ENCODE measurements at places on chromosomes 11 and 22. TPM values are rescaled to one million over a fixed set of nuclear protein-coding genes. Genes with fewer than 3 reads are reported as not detected.

DNA sequence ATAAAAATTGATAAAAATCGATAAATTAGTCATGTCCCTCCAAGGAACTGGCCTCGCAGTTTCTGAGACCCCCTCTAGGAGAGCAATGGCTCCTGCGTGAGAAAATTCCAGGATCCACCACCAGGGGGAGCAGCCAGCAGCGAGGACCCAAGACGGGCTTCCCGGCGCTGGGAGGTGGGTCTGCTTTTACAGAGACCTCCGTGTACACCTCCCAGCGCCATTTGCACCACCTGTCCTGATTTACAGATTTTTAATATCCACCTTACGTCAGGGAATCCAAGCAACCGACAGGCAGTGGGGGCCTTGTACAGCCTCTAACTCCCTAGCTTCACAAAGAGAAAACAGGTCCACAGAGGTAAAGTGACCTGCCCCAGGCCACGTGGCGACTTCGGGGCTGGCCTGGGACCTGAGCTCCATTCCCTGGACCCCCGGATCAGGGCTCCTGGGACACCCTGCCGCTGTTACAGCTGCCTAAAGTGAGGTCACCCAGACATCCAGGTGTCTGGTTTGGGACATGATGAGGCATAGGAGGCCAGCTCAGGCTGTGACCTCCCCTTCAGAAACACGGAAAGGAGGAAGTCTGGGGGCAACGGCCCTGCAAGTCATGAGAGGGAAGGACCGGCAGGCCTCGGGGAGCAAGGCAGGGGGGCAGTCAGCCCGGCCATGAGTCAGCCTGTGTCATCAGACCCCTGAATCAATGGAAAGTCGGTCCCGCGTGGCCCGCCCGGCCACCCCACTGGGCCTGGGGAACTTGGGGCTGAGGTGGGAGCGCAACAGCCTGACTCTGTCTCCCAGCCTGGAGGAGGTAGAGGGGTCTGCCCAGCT, 3.5 kb downstream of the OSM start:
- peak overlapping the region; percentile 38 for H3K4me3 ChIP-seq
- no peaks in the 10 kb centered on the region for H3K36me3 ChIP-seq
- H3K4me1 ChIP-seq = no peaks in the 10 kb centered on the region
- no peak overlapping the region for H3K27ac ChIP-seq

Gene CDC42BPG
- 43.3 TPM for total RNA-seq

DNA sequence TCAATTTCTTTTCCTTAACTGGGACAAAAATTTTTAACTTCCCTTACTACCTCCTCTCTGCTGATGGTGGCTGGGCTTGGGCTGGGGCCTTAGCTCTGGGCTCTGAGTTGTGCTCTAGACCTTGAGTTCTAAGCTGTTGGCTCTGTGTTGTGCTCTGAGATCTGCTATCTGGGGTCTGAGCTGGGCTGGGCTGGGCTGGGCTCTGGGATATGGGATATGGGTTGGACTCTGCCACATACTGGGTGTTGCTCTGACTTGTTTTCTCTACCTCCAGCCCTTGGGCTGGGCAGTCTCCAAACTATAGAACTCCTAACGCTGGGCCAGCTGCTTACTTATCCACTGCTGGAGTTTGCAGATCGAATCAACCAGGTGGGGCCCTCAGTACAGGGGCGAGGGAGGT, 41.9 kb downstream of the DNHD1 start:
- no peak overlapping the region for H3K27ac ChIP-seq
- no peak overlapping the region for H3K4me3 ChIP-seq
- H3K36me3 ChIP-seq = no peaks in the 10 kb centered on the region

- no peak for DNase-seq
- no peaks in the 10 kb centered on the region for H3K36me3 ChIP-seq
- no peak overlapping the region for H3K27ac ChIP-seq
- no peaks in the 10 kb centered on the region for H3K4me1 ChIP-seq
These were observed 1550.1 kb upstream of the TENM4 start for GRCh38 chr11:80990885-80991284.

DNA sequence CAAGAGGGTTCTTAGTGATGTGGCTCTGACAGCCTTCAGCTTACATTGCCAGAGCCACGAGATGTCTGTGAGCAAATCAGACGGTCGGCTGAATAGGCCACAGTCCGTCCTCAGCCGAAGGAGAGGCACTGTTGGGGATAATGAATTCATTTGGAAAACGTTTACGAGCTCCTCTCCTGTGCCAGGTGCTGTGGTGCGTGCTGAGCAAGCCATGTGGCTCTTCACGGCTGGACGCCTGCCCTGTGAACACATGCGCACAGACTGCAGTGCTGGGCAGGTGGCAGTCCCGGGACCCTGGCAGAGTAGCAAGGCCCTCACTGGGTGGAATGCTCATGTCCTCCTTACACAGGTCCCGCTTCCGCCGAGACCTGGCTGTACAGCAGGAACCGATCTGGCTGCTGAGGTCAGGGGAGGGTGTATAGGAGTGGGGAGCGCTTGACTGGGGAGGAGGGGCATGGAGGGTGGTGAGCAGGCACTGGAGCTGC, 6.8 kb downstream of the TBC1D22A start:
- H3K36me3 ChIP-seq = no peaks in the 10 kb centered on the region
- peak overlapping the region; percentile 59 for H3K27ac ChIP-seq
- DNase-seq = no peak
- H3K4me3 ChIP-seq = no peak overlapping the region

GRCh38 chr22:47057916-47058585, 295.6 kb downstream of the TBC1D22A start:
- H3K4me3 ChIP-seq = no peak overlapping the region
- H3K36me3 ChIP-seq = no peaks in the 10 kb centered on the region
- H3K27ac ChIP-seq = no peak overlapping the region
- no peak for DNase-seq
- no peaks in the 10 kb centered on the region for H3K27me3 ChIP-seq

DNA sequence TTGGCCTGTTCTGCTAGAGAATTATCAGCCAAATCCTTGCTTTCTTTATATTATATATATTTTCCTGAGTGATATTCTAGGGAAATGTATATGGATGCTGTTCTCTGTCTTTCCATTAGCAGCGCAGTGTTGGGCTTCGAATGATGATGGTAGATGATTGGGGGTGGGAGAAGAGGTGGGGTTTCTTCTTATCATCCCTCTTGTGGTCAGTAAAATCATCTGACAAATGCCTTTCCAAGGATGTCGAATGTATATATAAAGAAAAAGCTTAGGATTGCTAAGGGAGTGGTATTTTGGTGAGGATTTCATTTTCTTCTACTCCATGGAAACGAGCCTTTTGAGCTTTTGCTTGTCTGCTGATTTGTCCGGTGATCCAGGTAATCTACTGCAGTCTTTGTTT, 48.9 kb downstream of the ARHGEF12 start:
- H3K36me3 ChIP-seq = no peaks in the 10 kb centered on the region
- H3K27me3 ChIP-seq = no peaks in the 10 kb centered on the region
- no peak for DNase-seq
- H3K4me3 ChIP-seq = no peak overlapping the region

- DNase-seq = no peak
- no peaks in the 10 kb centered on the region for H3K36me3 ChIP-seq
- no peaks in the 10 kb centered on the region for H3K4me1 ChIP-seq
- no peak overlapping the region for H3K4me3 ChIP-seq
These were observed 44.0 kb upstream of the KLHL35 start for GRCh38 chr11:75476739-75477613.

Gene CNGA4
- total RNA-seq = 0.14 TPM

- no peaks in the 10 kb centered on the region for H3K27me3 ChIP-seq
- no peaks in the 10 kb centered on the region for H3K4me1 ChIP-seq
- H3K36me3 ChIP-seq = no peaks in the 10 kb centered on the region
- H3K4me3 ChIP-seq = no peak overlapping the region
These were observed 13.8 kb downstream of the TRIOBP start for GRCh38 chr22:37710675-37711074.

- H3K36me3 ChIP-seq = no peaks in the 10 kb centered on the region
- H3K27ac ChIP-seq = no peak overlapping the region
- DNase-seq = no peak
- H3K27me3 ChIP-seq = no peaks in the 10 kb centered on the region
- H3K4me3 ChIP-seq = no peak overlapping the region
These were observed 159.4 kb downstream of the CADM1 start for GRCh38 chr11:115344846-115345245.

GRCh38 chr11:126408901-126409619, 53.6 kb downstream of the ST3GAL4 start:
- H3K4me1 ChIP-seq = peaks cover 19% of the 10 kb centered on the region
- no peaks in the 10 kb centered on the region for H3K36me3 ChIP-seq
- no peak overlapping the region for H3K27ac ChIP-seq
- no peak for DNase-seq
- H3K27me3 ChIP-seq = no peaks in the 10 kb centered on the region

Gene FZD4
- 14.4 TPM for total RNA-seq

Gene CDCA5
- total RNA-seq = 1.9 TPM

Gene FOLR3
- not detected for total RNA-seq

- no peak for DNase-seq
- H3K4me1 ChIP-seq = no peaks in the 10 kb centered on the region
- H3K27me3 ChIP-seq = no peaks in the 10 kb centered on the region
- H3K27ac ChIP-seq = no peak overlapping the region
These were observed 298.2 kb downstream of the CTTN start for GRCh38 chr11:70696564-70696963.

Gene NRIP3
- not detected for total RNA-seq

Gene HBG1
- not detected for total RNA-seq

Gene TIMP3
- 158 TPM for total RNA-seq

DNA sequence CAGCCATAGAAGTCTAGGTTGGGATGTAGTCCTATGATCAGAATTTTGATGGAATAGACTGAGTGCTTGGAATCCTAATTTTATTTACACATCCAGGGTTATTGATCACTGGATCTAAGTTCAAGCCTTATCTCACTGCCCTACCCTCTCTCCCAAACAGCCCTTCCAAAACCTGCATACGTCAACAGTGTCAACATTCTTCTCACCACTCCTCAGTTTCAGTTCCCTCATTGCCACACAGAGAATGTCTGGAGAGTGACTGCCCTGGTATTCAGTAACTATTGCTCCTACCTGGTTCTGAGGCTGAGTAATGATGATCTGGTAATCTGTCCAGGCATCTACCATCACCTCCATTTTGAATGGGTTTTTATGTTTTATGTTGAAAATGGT, 60.0 kb downstream of the GLYATL1 start:
- H3K27ac ChIP-seq = no peak overlapping the region
- H3K27me3 ChIP-seq = no peaks in the 10 kb centered on the region
- H3K36me3 ChIP-seq = no peaks in the 10 kb centered on the region
- DNase-seq = no peak
- H3K4me1 ChIP-seq = peaks cover 4% of the 10 kb centered on the region

Gene TRPM5
- total RNA-seq = 3.7 TPM

Gene OR2AG1
- total RNA-seq = not detected

Gene OR52E4
- not detected for total RNA-seq

Gene RIN1
- total RNA-seq = 43.8 TPM

- H3K36me3 ChIP-seq = no peaks in the 10 kb centered on the region
- H3K4me1 ChIP-seq = no peaks in the 10 kb centered on the region
- H3K27me3 ChIP-seq = no peaks in the 10 kb centered on the region
- DNase-seq = peak; percentile 91
- H3K27ac ChIP-seq = no peak overlapping the region
- no peak overlapping the region for H3K4me3 ChIP-seq
These were observed 29.9 kb downstream of the ALG9 start for GRCh38 chr11:111841370-111842053.

Gene OR52N5
- not detected for total RNA-seq

DNA sequence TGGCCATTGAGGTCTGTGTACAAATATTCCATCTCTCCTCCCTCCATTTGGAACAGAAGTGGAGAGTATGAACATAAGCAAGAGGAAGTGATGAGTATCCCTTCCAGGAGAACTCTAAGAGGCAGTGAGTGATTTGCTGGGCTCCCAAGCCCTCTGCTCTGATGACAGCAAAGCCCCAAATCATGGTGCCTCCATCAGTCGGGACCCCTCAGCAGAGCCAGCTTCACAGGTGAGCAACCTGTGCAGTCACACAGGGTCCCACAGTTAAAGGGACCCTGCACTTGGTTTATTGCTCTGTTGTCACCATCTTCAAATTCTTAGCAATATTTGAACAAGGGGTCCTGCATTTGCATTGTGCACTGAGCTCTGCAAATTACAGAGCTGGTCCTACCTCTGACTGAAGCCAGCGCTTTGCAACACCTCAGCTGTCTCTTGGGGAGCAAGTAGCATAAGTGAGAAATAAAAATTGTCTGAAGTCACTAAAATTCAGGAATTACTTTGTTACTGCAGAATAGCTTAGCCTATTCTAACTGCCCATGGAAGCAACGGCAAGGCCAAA, 466.4 kb downstream of the MN1 start:
- no peak for DNase-seq
- H3K4me3 ChIP-seq = no peak overlapping the region
- H3K4me1 ChIP-seq = no peaks in the 10 kb centered on the region
- H3K36me3 ChIP-seq = no peaks in the 10 kb centered on the region
- H3K27ac ChIP-seq = no peak overlapping the region

DNA sequence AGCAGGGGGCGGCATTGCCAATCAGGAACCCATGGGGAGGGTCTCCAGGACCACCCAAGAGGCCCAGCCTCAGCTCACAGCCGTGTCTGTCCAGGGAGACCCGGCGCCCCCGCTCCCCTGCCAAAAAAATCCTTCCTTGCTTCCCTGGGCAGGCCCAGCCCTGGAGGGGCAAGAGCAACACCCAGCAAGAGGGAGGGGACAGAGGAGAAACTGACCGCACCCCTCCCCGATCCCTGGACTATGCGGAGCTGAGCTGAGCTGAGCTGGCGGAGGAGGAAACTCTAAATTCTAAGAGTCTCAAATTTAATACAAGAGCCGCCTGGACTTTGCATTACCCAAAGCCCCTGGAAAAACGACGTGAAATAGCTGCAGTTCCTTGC, 52.0 kb upstream of the SHISAL1 start:
- no peaks in the 10 kb centered on the region for H3K36me3 ChIP-seq
- H3K27me3 ChIP-seq = no peaks in the 10 kb centered on the region
- peak overlapping the region; percentile 80 for H3K27ac ChIP-seq
- DNase-seq = no peak
- H3K4me1 ChIP-seq = peaks cover 26% of the 10 kb centered on the region

Gene DBX1
- not detected for total RNA-seq

DNA sequence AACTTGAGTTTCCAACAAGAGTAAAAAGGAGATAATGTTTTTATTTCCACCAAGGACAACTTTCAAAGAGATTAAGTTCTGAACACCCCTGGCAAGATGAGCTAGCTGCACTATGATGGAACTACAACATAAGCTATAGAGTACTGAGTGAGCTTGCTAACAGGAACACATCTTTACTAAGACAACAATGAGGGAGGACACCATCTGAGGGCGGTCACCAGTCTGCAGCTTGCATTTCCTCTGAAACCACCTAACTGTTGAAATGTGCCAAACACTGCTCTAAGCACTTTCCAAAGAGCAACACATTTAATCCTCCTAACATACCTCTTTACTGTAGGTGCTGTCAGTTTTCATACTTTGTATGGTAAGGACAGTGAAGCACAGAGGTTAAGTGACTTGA, 68.4 kb downstream of the TCF20 start:
- no peak overlapping the region for H3K27ac ChIP-seq
- DNase-seq = no peak
- no peak overlapping the region for H3K4me3 ChIP-seq
- no peaks in the 10 kb centered on the region for H3K4me1 ChIP-seq

Gene SLN
- not detected for total RNA-seq
